ENCODE measurements at places on chromosomes 13 and 19.

DNA sequence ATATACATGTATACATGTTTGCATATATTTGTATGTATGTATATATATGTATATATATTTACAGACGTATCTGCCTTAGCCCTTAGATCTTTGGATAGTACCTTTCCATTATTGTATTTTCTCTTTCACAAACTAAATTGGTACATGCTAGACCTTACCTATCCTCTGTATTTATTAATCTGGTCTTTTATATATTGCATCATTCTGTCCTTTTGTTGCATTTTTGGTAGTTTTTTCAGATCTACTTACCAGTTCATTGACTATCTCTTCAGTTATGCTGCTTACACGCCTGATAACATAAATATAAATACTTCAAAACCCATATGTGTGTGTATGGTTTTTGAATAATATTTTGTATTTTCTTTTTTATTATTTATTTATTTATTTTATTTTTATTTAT is 11.7 kb downstream of the ZNF613 start:
- DNase-seq = no peak

DNA sequence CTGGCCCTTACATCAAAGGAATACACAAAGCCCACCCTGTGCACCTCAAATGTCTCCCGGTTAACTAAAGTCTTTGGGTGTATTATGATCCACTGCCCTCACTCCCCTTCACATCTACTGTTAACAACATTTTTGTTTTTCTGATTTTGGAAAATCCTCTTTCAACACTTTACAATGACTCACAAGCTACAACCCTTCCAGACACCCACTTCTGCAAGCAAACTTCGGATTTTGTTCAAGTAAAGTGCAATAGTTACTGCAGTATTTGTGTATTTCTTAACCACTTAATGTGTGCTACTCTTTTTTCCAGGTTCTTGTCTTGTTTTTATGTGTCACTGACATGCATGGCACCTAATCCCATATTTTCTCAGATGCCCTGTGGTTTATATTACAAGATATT is 101.1 kb downstream of the EDNRB start:
- DNase-seq = no peak

- no peak for DNase-seq
These were observed 74.8 kb downstream of the TSHZ3 start for GRCh38 chr19:31274251-31275067.

- no peak for DNase-seq
These were observed 365.4 kb downstream of the NDFIP2 start for GRCh38 chr13:79846386-79846785.

DNA sequence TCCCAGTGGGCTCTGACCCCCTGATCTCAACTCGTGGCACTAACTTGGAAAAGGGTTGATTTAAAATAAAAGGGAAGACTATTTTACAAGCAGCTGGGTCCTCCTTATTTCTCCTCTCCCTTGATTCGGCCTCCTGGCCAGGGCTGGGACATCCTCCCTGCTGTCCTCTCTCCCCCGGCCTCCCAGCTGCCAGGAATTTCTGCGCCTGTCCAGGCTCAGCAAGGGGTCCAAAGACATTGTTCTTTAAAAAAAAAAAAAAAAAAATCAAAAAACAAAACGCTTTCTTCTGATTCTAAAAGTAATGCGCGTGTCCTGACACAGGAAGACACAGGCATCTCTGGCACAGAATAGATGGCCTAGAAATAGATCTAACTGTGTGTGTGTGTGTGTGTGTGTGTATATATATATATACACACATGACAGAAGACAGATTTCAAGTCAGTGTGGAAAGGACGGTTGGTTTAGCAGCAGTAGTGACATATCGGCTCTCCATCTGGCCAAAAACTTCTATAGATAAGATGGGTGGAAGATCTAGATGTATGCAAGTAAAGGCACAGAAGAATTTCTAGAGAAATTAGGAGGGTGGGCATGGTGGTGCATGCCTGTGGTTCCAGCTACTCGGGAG is 12.3 kb upstream of the LENG8 start:
- no peak for DNase-seq

DNA sequence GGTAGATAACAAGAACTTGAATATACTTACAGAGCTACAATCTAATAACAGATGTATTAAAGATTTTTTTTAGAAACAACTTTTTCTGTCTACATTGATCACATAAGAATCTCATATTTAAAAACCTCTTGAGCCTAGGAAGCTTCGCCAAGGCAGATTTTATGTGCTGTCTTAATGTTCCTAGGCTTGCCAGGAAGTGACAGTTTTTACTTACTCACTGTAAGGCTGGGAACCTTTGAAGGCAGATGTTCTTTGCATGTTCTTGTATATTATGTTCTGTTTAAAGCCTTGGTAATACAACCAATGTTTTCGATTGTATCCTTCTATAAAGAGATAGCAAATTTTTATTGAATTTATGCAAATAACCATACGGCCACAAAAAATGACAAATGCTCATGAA is 492.7 kb downstream of the GPC5 start:
- DNase-seq = no peak

- no peak for DNase-seq
These were observed 28.2 kb upstream of the CYSLTR2 start for GRCh38 chr13:48625413-48626076.

GRCh38 chr13:109387471-109387870 is 398.9 kb downstream of the IRS2 start:
- no peak for DNase-seq

GRCh38 chr19:2015608-2015950 is at the start of gene BTBD2:
TSS of gene BTBD2 (minus strand) at chr19:2015714. CDS start at chr19:2015703, 11 bp downstream.
- DNase-seq = peak; percentile 56

DNA sequence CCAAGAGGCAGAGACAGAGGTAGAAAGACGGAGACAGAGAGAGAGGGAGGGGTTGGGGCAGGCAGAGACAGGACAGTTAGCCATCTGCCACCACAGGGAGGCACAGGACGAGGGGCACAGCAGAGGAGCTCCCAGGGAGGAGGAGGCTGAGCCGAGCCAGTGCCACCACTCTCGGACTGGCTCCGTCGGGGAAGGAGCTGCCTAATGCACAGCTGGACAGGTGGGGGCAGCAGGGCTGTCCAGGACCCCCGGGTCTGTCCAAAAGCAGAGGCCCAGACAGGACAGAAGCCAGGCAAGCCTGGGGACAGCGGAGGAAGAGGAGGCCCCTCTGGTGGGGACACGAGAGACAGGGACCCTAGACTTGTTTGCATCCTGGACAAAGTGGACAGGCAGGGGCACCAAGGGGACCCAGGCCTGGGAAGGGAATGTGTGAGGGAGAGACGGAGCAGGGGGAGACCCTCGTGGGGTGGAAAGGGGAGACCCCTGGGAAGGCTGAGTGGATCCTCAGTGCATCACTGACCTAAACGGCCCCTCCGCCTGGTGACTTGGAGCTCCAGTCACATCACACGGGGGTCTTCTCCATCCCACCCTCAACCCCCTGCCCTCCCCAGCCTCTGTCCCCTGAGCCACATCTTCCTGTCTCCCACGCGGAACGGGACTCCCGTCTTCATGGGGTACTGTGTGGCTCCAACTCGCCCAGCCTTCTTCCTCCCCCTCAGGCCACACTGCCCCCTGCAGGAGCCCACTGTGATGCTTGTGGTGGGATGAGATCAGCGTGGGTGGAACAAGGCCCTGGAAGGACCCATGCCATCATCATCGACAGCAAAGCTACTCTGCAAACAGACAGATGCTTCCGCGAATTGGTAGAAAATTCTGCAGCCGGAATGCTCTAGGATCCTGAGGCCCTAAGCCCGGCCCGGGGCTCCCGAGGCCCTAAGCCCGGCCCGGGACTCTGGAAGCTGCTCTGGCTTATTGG is 915 bp downstream of the F10 start:
- DNase-seq = no peak

DNA sequence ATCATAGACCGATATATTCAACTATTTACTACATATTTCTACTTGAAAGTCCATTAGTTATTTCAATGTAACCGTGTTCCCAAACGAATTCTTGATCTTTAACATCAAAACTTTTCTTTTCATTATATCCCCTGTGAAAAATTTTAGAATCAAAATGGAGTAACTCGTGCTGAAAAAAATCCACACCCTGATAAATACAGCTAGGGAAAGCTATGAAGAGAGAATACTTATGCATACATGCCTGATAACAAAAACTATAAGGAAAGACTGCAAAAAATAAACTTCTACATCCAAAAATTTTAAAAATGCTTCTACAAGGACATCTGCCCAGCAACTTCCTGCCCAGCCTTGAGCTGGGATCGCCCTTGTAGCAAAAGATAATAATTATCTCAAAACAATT is 2458.3 kb upstream of the PCDH20 start:
- DNase-seq = no peak

- no peak for DNase-seq
These were observed 163.4 kb downstream of the PCDH20 start for GRCh38 chr13:61252213-61252612.

DNA sequence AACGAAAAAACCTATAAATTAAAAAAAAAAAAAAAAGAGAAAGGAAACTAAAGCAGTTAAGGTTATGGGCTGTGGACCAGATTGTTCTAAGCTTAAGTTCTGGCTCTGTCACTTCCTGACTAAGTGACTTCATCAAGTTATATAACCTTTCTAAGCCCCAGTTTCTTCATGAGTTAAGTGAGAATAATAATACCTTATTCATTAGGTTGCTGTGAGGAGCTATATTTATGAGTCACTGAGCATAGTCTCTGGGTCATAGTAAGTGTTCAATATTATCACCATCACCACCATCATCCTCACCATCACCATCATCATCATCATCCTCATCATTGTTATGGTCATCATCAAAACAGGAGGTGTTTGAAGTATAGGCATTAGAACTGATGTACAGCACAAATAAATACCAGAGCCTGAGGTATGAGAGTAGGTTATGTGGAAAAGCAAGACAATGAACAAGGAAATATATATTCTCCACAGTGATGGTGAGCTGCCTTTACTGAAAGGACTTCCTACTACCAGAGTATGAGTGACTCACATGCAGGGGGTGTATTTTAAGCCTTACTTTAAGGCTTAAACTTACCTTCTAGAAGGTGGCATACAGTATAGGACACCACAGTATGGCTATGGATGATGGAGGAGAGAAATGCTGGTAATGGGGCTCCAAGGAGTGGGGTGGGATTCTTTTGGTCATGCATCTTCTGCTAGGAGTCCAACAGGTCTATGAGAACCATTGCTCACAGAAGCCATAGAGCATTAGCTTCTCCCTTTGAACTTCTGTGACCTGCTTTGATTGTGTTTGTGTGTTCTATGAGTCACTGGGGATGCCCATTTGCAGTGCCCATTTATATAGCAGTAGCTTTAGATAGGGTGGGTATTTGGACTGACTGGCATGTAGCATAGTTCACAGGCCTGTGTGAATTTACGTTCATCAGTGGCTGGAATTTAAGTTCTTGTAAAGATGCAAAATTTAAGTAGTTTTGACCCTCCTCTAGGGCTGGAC is 104.4 kb downstream of the KLF5 start:
- DNase-seq = no peak

DNA sequence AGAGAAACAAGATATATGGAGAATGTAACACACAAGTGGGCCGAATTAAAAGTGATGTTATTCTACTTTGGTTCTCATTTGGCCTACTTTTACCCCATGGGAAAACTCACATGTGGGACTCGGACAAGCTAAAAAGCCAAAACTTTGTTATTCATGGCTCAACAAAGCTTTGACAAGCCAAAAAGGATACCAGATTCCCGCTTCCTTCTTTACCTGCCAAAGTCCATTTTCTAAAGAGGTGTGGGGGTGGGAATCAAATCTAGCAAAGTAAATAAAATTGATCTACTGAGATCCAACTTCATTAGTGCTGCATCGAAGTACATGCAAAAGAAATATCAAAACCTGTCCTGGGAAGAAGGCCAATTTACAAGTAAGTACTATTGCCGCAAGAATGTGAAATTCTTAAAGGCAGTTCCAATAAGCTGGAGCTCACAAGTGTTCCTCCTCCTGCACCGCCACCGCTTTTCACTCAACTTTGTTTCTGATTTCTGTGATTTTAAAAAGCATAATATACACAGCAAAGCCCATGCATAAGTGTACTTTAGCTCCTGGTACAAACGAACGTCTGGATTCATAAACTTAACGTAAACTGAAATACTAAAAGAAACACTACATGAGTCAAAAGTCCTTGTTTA is 1.1 kb downstream of the LNX2 start:
- DNase-seq = no peak

GRCh38 chr19:8046569-8047165 is 5.9 kb upstream of the CCL25 start:
- no peak for DNase-seq

- DNase-seq = no peak
These were observed 39.8 kb downstream of the KCTD12 start for GRCh38 chr13:76846363-76846762.

DNA sequence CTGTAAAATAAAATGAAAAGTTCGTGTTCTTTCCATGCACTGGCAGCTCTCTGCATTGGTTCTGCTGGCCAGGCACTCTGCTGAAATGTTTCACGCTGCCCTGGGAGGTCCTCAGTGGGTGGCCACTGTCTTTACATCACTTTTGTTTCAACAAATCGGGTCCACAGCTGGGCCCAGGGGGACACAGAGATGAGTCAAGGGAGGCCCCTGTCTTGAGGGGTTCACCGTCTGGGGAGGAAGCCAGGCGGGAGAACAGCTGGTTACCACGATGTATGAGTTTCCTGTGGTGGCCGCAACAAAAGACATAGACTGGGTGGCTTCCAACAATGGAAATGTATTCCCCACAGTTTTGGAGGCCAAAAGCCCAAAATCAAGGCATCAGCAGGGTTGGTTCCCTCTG is 5.1 kb upstream of the KLF2 start:
- DNase-seq = no peak

DNA sequence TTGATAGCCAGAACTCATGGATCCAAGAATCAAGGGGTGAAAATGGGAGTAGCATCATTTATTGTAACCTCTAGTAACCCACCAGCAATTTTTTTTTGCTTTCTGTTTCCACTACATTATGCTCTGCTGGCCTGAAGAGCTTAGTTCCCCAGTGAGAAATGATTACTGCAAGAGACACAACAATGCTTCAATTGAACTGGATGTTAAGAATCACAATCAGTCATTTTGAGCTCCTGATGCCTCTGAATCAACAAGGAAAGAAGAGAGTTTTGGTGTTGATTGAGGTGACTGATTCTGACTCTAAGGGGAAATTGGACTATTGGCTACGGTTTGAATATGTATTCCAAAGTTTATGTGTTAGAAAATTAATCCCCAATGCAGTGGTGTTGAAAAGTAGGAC is 1084.4 kb downstream of the SLITRK1 start:
- DNase-seq = no peak
